ENCODE measurements at places on chromosomes 6 and 20.

- DNase-seq = no peak
Observed at GRCh38 chr6:142926494-142927270, 18.3 kb downstream of the HIVEP2 start.

DNA sequence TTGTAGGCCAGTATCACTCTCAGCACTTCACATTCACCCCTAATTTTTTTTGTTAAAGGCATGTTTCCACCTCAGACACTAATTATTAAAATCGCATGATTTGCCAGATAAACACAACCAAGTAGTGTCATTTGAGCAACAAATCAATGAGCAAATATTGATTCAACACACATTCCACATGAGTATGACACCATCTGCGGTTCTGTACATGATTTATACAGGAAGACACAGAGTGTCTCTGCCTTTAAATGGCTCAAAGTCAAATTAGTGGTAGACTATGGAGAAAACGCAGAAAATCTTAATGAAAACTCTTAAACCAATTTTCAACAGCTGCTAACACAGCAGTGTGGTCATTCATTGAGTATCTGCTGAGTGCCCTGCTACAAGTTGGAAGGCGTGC lies 300.2 kb downstream of the SOX4 start:
- DNase-seq = no peak

DNA sequence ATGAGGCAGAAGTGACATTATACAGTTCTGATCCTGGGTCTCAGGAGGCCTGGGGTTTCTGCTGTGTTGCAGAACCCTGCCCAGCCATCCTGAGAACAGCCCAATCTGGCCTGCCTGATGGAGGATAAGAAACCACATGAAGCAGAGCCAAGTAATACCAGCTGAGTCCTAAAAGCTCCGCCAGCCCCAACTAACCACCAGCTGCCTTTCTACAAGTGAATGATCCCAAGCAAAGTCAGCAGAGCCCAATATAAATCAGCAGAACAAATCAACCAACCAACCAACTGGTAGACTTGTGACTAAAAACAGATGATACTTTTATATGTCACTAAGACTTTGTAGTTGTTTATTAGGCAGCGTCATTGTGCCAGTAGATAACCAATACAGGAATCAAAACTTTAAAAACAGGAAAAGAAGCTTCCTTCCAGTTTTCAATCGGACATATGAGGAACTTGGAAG lies 52.1 kb downstream of the SNX5 start:
- no peak for DNase-seq

- peak; percentile 13 for DNase-seq
Observed at GRCh38 chr6:52233975-52234823, 10.1 kb downstream of the IL17F start.

DNA sequence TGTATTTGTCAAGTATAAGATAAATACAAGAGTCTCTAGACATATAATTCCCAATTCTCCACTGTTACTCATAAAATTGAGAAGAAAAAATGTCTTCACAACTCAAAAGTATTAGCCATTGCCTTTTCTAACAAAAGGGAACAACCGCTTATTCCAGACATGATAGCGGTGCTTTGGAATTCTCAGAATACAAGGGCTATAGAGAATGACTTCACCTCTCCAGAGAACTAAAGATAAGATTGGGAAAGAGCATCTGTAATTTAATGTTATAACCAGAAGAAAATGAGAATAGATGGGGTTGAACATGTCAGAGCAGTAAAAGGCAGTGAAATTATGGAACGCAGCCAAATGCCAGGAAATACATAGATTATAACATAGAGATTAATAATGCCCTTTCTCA lies 730.8 kb downstream of the C6orf118 start:
- DNase-seq = no peak

DNA sequence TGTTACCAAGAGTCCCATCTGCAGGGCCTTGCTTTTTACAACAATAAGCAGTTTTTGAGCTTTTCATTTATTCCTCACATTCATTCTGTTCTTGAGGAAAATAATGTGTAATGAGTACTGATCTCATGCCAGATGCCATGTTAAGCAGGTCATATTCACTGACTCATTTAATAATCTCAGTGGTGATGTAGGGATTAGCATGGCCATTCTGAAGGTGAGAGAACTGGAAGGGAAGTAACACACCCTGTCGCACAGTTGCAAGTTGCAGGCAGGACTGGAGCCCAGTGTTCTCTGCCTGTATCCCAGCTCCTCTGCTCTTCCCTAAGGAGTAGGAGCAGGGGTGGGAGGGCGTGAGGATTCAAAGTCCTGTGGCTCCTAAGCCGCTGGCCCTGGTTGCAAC lies 5.6 kb downstream of the PCIF1 start:
- no peak for DNase-seq

GRCh38 chr6:32111424-32112066 lies 2.4 kb upstream of the TNXB start:
- no peak for DNase-seq

DNA sequence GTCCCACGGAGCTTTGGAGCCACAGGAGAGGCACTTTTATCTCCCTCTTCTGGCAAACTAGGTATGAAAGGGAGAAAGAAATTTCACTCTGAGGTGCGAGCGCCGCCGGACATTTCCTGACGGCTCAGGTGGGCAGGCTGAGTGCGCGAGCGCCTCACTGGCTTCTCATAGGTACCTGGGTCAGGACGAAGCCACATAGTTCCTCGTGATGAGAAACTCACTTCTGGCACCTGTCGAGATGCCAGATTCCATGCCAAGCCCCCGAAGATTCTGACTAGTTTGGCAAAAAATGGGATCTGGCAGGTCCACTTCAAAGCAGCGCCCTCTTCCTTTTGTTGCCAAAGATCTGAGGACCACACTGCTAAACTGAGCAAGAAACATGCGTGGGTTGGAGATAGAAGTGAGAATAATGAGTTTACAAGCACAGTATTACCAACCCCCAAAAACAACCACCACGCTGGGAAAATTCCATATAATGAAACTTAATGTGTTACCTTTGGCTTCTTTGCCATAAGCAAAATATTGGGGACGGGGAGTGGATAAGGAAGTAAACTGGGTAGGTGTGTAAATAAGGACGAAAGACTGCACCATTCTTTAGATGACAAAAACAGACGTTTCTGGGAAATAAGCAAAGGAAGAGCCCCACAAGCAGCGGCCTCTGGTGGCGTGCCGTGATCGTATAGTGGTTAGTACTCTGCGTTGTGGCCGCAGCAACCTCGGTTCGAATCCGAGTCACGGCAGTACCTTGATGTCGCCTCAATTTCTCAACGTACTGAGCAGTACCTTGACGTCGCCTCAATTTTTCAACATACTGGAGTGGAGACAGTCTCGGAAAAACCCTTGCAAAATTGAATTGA lies 89.8 kb upstream of the PRSS16 start:
- DNase-seq = no peak

DNA sequence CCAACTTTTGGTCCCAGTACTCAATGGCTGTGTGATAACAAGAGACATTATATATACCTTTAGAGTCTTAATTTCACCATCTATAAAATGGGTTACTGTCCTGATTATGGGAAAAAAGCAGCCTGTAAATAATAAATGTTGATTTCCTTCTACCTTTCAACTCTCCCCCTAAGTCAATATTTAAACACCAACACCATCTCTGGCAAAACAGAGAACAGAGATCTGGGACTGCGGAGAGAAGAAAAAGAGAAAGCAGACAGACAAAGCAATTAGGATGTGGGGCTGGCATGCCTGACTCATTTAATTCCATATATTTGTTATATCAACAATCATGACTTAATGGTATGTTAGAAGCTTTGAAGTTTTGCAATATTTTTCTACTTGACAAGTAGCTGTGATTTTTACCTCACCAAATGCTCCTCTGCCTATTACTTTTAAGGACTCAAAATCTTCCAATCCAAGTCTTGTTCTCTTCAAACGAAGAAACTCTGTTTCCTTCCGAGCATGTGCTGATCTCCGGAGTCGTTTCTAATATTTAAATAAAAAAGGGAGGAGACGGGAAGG lies 23.3 kb downstream of the STK38 start:
- DNase-seq = no peak
